ENCODE measurements at places on chromosomes 1 and 21.

DNA sequence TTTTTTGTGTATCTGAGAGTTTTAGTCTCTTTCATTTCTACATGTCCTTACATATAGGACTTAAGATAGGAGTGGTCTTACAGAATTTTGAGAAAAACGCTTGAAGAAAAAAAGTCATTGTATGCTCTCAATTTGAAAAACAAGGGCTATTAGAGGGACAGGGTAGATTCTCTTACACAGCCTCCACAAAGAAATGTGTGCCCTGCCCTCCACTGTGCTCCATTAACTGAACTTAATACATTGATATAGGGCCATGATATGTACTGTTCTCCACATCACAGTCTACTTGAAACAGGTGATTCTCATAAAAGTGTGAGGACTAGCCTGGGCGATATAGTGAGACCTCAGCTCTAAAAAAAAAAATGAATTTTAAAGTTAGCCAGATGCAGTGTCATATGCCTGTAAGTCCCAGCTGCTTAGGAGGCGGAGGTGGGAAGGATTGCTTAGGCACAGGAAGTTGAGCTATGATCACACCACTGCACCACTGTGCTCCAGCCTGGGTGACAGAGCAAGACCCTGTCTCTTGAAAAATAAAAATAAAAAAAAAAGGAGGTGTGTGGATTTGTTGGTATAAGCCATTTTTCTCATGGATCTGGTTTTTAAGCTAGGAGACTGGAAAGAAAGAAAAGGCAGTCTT lies 77.0 kb downstream of the HMCN1 start:
- DNase-seq = no peak

GRCh38 chr1:9375912-9376311 lies 83.2 kb downstream of the SPSB1 start:
- no peak for DNase-seq

DNA sequence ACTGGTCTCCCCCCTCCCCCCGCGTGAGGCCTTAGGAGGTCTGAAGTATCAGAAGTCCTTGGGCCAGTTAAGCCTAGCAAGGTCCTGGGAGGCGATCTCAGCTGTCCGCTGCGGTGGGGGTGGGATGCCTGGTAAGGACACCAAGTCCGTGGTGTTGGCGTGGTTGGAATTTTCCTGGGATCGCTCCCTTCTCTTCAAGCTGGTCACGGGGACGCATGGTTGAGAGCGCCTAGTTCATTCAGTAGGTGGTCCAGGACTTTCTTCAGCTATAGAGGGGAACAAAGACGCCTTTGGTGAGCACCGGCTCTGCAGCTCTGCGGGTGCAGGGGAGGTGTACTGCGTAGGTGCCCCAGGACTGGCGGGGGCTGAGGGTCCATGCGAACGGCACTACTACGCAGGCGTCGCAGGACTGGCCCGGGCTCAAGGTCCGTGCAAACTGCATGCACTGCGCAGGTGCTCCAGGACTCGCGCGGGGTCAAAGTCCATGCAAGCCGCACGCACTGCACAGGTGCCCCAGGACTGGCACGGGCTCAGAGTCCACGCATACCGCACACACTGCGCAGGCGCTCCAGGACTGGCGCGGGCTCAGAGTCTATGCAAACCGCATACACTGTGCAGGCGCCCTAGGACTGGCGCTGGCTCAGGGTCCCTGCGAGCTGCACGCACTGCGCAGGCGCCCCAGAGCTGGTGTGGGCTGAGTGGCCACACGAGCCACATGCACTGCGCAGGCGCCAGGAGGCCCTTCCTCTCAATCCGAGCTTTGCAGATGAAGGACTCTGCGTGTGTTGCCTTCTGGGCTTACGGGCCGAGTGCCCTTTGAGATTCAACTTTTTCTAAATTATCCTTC lies 36.6 kb upstream of the HMGN1 start:
- DNase-seq = peak; percentile 14

GRCh38 chr1:165259236-165259635 lies 97.3 kb downstream of the LMX1A start:
- no peak for DNase-seq

DNA sequence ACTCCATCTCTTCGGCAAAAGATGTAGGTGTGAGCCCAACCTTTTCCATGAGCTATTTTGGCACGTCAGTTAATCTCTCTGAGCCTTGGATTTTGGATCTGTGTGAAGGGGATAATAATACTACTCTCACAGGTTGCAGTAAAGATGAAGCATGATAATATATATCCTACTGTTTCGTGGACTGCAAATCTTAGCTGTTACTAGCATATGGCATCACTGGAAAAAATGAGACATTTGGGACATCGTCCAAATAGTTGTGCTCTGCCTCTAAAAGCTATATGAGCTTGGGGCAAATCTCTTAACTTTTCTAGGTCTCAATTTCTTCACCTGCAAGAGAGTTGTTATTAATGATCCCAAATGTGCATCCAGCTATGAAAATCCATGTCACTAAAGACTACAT lies 147.4 kb upstream of the ZRANB2 start:
- DNase-seq = no peak

- no peak for DNase-seq
Observed at GRCh38 chr1:221725735-221726672, 15.9 kb downstream of the DUSP10 start.

DNA sequence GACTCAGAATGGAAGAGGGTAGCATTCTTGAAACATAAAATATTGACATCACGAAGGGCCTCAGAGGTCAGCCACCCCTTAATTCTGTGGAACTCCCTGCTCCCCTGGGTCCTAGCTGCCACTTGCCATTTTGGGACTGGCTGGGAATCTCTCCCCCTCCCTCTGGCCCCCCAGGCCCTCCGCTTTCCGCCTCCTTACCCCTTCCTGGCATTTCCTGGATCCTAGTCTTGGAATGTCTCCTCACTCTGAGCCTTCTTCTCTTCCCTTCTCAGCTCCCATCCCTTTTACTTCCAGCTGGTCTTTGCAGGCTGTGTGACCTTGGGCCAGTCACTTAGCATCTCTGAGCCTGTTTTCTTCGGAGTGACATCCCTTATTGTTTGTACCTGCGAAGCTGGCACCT lies 4.5 kb downstream of the PADI1 start:
- DNase-seq = no peak

DNA sequence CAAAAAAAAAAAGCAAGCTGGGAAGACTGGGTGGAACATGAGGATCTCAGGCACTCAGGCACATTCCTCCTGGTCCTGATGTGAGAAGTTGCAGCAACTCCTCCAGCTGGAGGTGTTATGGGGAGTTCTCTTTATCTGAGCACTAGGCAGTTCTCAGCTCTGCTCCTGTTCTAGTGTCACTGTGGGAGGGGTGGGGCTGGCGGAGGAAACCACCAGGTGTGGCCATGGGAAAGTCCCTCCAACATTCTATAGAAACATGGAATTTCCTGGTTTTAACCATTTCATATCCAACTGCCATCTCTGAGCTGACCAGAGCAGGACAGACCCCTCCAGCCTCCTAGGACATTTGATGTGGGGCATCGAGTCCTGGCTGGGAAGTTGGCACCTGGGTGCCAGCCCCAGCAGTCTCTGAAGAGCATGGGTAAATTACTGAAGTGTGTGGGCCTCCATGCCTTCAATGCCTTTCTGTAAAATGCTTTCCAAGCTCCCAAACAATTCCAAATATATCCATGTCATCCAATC lies 804 bp upstream of the IKBKE start:
- no peak for DNase-seq

DNA sequence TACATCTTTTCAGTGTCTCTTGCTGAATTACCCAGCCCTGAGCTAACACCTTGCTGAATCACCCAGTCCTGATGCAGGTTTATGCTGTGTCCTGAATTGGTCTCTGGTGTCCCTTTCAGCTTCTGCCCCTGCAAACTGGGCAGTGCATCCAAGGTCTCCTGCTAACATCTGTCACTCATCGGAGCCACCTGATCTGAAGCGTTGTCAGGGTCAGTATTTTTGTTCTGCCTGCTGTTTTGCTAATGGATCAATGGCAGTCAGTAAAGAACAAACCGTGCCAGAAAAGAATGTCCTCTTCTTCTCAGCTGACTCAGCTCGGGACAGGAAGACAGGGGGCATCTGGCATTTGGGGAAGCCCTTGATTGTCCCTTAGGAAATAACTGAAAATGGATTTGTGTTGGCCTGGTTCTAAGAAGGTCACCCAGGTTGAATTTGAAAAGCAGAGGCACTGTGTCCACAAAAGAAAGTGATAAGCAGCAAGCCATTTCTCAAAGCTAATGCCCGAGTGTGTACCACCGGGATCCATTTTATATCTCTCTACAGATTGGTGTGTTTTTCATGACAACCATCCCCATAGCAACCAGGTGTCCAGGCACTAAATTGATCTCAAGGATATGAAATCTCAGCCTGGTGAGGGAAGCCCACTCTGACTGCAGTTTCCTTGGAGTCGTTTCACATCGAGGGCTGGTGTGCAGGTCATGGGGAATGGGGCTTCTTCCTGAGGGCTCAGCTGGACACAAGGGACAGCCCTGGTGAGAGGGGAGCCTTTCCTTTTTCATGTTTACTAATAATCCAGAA lies 109.7 kb upstream of the IRF2BP2 start:
- no peak for DNase-seq

GRCh38 chr1:112389689-112390088 lies 6.3 kb upstream of the CTTNBP2NL start:
- no peak for DNase-seq

- DNase-seq = no peak
Observed at GRCh38 chr21:44986471-44987291, 46.9 kb downstream of the SLX9 start.

DNA sequence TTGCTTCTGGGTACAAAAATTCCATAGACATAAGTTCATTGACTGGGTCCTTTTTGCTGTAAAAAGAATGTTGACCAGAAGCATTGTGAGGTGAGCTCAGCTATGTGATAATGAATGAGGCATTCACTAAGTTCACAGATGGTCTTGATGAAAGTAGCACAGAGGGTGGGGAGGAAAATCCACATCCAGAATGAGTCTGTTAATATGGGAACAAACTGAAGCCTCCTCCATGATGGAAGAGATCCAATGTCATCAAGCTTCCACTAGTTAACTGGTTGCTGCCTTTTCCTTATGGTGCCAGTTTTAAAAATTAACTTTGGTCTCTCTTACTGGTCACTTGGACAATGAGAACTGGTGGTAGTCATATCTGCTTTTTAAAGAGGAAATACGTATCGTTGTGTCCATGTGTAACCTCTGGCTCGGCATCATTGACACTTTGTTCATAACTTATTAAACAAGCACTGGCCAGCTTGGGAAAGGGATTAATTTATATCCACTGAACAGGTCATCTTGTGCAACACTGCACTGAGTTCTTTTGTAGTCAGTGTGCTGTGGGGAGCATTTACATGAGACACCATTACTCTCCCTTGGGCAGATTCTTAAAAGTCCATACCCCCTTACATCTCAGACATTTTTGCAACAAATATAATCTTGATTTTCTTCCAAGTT lies 88.6 kb downstream of the ADAMTS1 start:
- DNase-seq = no peak

- no peak for DNase-seq
Observed at GRCh38 chr1:36583980-36584782, 101.5 kb upstream of the CSF3R start.

DNA sequence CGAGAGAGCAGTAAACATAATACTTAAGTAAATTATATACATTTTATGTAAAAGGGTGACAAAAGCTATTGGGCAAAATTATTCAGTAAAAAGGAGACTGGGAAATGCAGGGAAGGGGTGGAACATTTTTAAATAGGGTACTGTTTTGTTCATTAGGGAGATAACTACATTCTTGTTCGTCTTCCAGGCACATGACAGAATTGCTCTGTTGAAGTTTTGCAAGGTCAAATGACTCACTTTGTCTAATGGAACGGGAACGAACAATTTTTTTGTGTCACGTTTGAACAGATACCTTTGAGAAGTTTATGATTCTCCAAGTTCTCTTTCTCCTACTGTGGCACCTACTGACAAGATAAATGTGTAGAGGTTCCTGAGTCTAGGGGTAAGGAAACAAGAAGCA lies 382.3 kb upstream of the ZRANB2 start:
- DNase-seq = no peak

DNA sequence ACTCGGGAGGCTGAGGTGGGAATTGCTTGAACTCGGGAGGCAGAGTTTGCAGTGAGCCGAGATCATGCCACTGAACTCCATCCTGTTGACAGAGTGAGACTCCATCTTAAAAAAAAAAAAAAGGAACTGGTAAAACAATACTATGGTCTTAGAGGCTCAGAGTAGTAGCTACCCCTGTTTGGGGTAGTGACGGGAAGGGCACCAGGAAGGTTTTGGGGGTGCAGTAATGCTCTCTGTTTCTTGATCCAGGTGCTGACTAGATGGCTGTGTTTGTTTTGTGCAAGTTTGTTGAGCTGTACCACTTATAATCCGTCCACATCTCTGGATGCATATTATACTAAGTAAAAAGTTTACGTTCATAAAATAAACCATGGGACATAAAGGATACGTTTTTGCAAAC lies 765.8 kb upstream of the TPTE start:
- no peak for DNase-seq

DNA sequence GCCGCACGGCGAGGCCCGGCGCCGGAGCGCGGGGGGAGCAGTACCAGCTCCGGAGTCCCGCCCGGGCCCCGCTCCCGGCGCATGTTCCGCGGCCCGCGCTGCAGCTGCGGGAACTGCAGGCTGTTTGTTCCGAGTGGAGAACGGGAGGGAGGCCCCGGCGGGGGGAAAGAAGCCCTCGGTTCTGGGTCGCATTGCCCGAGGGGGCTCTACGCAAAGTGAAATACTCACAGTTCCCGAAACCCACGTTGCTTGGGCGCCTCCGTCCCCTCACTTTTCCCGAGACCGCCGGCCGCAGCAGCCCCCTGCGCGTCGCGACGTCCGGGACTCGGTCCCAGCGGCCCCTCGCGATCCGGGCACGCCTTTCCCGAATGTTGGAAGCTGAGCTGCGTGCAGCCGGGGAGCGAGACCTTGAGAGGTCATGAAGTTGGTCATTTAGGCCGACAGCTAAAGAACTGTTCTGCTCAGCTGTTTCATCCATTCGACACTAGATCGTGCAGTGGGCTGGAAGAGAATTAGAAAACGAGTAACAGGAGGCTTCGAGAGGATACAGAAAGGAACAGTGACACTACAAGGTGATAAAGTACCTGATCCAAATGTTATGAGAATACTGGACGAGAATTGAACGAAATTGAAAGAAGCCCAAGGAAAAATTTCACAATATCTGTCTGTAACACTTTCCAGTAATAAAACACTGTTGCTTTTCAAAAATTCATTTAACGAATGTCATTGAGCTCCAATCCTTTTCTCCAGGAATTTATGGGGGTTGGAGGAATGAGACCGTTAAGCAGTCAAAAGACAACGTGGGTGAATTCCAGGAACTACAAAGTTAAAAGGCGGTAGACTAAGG lies 657 bp upstream of the LIN9 start:
- DNase-seq = no peak

DNA sequence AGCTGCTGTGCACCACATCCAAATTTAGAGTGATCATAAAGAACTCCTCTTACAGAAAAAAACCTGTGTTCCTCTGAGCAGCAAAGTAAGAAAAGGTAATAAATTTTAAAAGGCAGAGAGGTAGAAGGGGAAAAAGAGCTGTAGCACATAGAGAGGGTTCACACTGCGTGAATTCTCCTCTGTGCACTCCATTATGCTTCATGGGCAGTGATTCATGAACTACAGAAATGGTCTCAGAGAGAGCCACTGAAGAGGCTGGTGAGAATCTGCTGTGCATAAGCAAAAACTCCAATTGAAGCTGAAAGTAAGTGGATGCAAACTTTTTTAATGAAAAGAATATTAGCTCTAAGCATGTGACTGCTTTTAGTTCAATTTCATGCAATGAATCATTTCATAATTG lies 65.0 kb downstream of the CRB1 start:
- DNase-seq = no peak

- peak; percentile 51 for DNase-seq
Observed at GRCh38 chr1:231040019-231040799, at the start of gene FAM89A. TSS of gene FAM89A (minus strand) at chr1:231040254. CDS start at chr1:231040211, 43 bp downstream.

- no peak for DNase-seq
Observed at GRCh38 chr1:115506924-115507589, 134.7 kb upstream of the VANGL1 start.

GRCh38 chr1:88463401-88463985 lies 220.6 kb upstream of the PKN2 start:
- no peak for DNase-seq

Measured in stimulated activated CD8-positive, alpha-beta memory T cell treated with anti-CD3 and anti-CD28 coated beads, Interleukin-7, amount 100 ng/mL, for 1 hour (primary cell).